ENCODE measurements at places on chromosomes 1 and 21. TPM values are rescaled to one million over a fixed set of nuclear protein-coding genes. Genes with fewer than 3 reads are reported as not detected.
A peak's percentile ranks its signal among the peaks of the same experiment; 100 is the strongest.

GRCh38 chr1:37186246-37186756, 152.0 kb upstream of the GRIK3 start:
- DNase-seq = no peak

- no peak for DNase-seq
These were observed 20.9 kb upstream of the SSX2IP start for GRCh38 chr1:84711121-84711520.

DNA sequence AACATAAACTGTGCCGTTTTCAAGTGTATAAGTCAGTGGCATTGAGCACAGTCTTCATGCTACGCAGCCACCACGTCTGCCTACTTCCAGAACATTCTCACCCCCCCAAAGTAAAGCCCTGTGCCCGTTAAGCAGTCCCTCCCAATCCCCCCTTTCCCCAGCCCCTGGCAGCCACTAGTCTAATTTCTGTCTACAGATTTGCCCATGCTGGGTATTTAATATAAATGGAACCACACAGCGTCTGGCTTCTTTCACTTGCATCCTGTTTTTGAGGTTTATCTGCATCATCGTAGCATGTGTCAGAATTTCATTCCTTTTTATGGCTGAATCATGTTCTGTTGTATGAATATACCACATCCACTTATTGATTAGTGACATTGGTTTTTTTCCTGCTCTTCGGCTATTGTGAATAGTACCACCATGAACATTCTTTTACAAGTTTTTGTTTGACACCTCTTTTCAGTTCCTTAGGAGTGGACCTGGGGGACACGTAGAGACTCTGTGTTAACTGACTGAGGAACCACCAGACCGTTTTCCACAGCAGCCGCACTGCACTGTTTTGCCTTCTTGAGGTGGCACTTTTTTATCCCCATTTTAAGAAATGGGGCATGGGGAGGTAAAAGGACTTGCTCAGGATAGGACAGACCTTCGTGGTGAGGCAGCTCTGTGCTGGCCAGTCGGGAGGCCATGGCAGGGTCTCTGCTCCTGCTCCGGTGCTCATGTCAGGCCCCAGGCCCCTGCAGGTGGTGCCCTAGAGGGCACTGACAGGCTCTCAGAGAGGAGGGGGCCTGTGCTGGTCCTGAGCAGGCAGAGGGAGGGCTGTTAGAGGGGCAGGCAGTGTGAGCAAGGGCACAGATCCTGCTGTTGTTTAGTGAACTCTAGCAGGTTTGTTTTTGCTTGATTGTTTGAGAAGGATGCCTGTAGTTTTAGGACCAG, 123.8 kb downstream of the PCBP3 start:
- peak; percentile 80 for DNase-seq

- DNase-seq = no peak
These were observed 17.6 kb downstream of the TEX35 start for GRCh38 chr1:178530502-178530901.

The LEMD1 gene
- total RNA-seq = not detected

DNA sequence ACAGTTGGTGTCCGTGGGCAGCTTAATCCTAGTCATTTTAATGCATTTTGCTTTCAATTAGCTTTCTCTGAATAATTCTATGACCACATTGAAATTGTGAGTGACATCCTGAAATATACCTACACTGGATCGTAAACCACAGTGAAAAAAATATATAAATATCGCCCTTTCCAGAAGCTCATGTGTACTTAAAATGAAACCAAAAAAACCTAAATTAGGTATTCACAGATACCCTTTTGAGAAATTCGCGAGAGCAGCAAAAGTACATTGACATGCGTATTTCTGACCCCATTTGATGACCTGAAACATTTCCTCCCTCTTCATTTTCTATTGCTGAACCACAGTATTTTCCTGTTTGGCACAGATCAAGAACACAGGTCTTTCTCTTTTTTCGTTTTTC, 253.8 kb downstream of the LTN1 start:
- no peak for DNase-seq

DNA sequence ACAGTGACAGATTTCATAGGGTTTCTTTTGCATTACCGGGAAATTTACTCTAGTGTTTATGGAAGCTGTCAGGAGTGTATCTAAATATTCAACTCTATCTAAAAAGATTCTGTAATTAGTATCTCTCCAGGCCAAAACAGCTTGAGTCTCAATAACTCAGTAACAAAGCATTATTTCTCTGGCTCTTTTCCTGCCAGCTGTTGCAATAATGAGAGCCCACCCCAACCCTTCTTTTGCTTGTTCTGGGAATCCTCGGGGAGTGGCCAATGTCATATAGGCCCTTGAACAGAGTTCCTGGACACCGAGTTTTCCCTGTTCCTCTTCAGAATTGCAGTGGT, 120.1 kb upstream of the SGIP1 start:
- no peak for DNase-seq

GRCh38 chr1:86339014-86339812, 56.9 kb downstream of the ODF2L start:
- DNase-seq = no peak

The KIF1B gene
- 35.8 TPM for total RNA-seq

DNA sequence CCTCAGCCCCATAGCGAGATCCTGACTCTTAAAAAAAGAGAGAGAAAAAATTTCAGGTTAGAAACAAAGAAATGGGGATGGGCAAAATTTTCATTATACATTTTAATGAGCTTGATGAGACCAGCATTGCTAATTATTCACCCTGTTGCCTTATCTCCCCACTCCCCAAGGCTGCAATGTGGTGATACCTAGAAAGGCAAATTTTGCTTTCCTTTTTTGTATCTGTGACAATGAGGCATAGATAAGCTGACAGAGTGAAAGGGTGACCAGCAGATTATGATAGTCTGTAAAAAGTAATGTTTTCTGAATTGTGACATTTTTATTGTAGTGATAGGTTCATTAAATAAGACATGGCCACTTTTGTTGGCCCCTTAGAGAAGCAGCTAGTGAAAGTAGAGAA, 12.9 kb downstream of the SRRM1 start:
- DNase-seq = no peak

GRCh38 chr1:31617916-31618746, 642 bp downstream of the HCRTR1 start:
- peak; percentile 97 for DNase-seq

The UMODL1 gene
- total RNA-seq = not detected

GRCh38 chr1:167529829-167530474, 11.6 kb upstream of the CD247 start:
- DNase-seq = no peak

GRCh38 chr1:151314137-151314875, 12.9 kb downstream of the PI4KB start:
- DNase-seq = peak; percentile 94

The SLC45A1 gene
- total RNA-seq = 1.8 TPM

- no peak for DNase-seq
These were observed 769 bp downstream of the NTPCR start for GRCh38 chr1:232951180-232951579.

DNA sequence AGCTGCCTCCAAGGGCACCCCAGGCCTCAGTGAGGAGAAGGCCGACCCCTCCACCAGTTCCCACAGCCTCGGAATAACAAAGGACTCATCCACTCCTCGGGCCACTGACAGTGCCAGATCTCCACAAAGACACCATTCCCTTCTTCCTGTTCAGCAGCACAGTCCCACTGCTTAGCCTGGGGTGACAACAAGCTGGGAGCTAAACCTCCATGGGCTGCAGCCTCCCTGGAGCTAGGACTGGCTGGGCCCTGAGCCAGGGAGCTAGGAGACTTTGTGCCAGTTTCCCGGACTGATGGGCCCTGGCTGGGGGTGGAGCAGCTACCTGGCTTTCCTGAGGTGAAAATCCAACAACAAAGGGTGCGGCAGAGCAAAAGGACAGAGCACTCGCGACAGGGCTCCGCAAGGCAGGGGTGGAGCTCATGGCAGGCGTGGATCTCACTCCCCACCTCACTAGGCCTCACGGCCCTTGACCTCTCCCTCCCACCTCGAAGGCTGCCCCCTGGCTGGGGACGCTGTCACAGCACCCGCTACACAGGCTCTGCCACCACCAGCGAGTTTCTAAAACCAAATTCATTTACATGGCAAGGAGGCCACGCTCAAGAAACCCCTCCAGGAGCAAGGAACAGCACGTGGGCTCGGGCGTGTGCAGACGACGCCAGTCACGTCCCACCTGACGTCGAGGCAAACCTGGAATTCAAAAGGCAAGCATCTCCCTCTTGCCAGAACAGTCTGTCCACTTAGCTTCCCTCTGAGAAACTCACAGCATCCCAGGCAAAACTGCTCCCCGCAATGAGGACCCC, 13.8 kb downstream of the SLC35E2B start:
- DNase-seq = no peak

DNA sequence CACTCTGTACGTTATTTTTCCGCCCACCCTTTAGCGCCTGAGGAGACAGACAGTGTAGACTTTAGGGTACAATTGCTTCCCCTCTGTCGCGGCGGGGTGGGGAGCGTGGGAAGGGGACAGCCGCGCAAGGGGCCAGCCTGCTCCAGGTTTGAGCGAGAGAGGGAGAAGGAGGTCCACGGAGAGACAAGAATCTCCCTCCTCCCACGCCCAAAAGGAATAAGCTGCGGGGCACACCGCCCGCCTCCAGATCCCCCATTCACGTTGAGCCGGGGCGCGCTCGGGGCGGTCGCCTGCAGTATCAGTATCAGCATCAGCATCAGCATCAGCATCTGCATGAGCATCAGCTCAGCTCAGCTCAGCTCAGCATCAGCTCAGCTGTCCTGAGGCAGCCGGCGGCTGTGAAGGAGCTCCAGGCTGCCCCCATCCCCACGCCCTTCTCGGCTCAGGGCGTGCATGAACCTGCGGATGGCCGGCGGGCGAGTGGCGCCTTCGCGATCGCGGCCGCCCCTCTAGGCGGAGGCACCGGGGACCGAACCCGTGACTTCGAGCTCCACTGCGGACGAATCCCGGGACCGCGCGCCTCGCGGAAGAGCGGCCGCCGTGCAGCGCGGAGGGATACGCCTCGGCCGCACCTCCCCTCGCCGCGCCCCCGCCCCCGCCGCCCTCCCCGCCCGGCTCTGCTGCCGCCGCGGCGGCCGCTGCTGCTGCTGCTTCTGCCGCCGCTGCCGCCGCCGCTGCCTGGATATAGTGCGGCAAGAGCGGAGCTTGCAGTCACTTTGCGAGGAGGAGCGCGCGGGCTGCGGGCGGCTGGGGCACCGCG, at the start of gene NCAM2:
TSS of gene NCAM2 (plus strand) at position 774 of the 820 bp plus-strand sequence.
- peak; percentile 92 for DNase-seq

DNA sequence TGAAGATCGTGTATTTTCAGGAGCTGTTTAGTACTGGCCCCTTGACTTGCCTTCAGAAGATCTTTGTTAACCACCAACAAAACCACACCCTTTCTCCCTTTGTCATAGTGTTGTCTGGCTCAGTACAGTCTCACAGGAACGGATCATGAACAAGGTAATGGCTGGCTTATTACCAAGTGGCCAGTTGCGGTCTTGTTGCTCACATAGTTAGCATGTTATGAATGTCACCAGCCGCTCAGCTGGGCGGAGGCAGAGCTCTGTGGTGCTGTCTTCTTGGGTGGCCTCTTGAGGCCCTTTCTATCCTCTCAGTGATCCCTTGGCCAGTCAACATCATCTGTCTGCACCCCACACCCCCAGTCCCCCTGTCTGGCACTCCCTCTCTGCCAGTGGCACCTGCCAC, 21.4 kb downstream of the CNIH3 start:
- peak; percentile 87 for DNase-seq

GRCh38 chr1:36383240-36383639, 2.5 kb downstream of the STK40 start:
- no peak for DNase-seq

- DNase-seq = no peak
These were observed 2.6 kb downstream of the CHD1L start for GRCh38 chr1:147245129-147245528.

The VN1R5 gene
- total RNA-seq = not detected

- no peak for DNase-seq
These were observed 173.0 kb upstream of the LYPLAL1 start for GRCh38 chr1:219000631-219001030.

The FAM110D gene
- total RNA-seq = not detected

The CCDC30 gene
- 4.7 TPM for total RNA-seq

The CCDC17 gene
- 1.5 TPM for total RNA-seq

- peak; percentile 92 for DNase-seq
These were observed 66.2 kb downstream of the ATP2B4 start for GRCh38 chr1:203692565-203693470.

- no peak for DNase-seq
These were observed 121.9 kb downstream of the MAB21L3 start for GRCh38 chr1:116232989-116233514.

DNA sequence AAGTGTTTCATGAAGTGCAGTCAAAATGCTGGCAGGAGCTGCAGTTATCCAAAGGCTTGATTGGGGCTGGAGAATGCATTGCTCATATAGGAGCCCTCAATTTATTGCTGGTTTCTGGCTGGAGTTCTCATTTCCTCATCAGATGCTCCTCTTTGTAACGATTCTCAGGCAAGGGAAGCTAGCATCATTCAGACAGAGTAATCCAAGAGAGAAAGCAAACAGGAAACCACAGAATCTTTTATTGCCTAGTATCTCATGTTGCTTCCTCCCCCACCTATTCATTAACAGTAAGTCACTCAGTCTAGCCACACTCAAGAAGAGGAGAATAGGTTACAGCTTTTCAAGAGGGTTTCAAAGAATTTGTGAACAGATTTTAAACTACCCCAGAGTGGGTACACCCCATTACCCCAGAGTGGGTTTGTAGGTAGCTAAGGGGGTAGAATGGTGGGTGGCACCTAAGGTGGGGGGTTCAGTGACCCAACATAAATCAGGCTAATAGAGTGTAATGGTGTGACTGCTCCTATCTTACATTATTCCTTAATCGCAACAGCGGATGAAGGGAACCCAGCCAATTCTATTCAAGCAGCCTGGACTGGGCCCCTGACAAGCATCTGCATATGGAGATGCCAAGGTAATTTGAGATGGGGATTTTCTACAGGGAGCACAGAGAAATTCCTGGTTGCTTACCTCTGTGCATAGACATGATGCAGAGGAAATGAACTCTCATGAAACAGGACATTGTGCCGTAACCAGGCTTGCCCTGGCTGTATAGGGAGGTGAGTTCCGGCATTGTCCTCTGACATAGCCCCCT, 67.1 kb downstream of the KCNJ15 start:
- peak; percentile 86 for DNase-seq

- DNase-seq = no peak
These were observed 53.1 kb downstream of the SLC9C2 start for GRCh38 chr1:173549813-173550212.

- DNase-seq = no peak
These were observed 1.1 kb upstream of the IL12RB2 start for GRCh38 chr1:67306547-67306946.

DNA sequence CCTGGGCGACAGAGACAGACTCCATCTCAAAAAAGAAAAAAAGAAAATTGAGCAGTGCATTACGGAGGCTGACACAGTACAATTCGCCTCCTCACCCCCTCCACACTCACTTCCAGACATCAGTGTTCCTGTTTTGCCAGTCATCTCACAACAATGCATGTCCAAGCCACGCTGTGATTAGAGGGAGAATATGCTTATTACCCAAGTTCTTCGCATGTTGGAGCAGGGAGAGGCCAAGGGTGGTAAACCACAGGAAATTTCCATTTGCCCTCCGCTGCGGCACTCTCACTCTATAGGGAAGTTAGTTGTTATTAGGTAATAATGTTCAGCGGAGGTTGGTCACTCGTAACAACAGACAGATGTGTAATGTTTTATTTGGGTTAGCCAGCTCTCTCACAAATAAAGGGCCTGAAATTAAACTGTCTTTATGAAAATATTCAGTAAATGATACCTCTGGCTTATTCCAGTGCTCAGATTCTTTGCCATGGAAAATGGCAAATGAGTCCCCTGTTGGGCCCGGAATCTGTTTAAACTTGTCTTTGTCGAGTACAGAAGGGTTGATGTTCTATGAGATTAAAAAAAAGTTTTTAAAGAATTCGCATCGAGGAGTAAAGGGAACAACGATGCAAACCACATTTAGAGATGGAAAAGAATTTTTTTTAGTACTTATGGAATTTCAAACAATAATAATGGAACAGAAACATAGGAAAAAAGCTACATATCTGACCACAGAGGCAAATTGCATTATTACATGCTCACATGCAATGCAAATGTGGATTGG, 33.1 kb downstream of the KCNJ15 start:
- DNase-seq = peak; percentile 90

All from osteoblast (primary cell).